ENCODE measurements at places on chromosomes 3 and 15.

GRCh38 chr3:178761024-178761423 lies 224.8 kb downstream of the KCNMB2 start:
- no peak for DNase-seq

DNA sequence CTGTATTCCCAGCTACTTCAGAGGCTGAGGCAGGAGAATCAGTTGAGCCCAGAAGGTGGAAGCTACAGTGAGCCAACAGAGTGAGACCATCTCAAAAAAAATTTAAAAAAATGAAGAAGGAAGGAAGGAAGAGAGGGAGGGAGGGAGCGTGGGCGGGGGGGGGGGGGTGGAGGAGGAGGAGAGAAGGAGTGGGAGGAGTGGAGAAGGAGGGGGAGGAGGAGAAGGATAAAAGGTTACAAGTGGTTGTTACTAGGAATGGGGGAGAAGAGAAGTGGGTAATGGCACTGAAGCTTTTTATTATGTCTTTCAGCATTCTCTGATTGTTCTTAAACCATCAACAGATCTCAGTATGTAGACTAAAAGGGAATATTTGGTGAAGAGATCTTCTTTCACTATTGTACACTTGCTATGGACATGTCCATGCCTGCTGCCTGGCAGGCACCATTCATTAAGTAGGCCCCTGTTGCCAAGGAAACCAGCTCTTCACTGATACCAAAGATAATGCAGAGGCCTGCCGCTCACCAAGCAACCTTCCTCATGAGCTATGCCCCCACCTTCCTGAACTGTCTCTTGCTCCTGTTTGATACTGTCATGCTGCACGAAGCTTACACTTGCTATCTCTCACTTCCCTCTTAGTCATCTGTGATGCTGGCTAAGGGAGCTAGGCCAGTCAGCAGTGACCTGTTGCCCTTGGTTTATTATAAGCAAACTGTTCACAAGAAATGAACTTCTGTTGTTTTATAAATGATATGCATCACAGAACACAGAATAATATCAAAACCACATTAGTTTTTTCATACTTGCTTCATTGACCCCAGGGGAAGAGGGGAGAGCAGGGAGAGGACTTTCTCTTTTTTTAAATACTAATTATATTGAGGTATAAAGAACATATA lies 23.1 kb downstream of the EPM2AIP1 start:
- DNase-seq, result no peak

DNA sequence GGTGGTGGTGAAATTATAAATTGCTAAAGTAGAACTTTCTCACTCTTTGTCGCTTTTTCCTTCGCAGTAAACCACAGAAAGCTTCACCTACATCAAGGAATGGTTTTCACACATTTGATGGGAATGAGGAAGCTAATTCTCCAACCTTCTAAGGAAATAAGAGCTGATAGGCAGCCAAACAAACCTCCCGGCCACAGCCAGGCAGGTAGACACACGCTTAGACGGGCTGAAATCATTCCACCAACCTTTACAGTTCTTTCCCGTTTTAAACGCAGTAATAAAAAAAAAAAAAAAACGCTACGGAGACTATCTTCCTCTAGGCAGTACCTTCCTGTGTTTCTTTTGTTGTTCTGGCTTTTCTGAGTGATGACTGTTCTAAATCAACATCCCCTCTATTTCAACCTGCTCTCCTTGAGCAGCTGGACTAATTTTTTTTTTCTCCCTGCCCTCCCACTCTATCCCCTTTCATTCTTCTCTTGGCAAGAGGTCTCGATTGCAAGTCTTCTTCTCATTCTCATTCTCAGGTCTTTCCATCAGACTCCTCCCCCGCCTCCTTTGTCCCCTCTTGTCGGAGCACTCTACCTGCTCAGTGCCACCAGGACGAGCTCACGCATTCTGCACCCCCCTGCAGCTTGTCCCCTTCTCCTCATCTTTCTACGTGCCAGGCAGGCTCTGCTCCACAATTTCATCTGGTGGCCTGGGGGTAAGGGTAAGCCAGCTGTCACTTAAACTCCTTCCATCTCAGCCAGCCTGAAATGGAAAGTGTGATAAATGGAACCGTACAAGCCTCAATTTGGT lies 391.1 kb upstream of the MDFIC2 start:
- DNase-seq, result no peak

DNA sequence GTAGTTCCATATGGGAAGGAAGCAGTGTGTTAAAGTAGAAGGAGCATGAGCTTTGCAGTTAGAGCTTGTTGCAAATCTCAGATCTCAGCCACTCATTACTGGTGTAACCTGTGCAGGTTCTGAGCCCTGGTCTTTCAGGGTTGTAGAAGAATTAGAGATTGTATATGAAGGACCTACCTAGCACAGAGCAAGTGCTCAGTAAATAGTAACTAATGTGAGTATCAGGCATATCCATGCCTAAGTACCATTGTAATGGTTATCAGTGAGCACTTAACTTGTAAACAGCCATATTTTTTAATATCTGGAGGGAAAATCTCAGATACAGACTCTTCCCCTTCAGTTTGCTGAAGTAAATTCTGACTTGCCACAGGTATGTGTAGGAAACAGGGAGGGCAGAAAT lies 59.3 kb downstream of the MAP6D1 start:
- no peak for DNase-seq

- no peak for DNase-seq
Observed at GRCh38 chr3:170555329-170555728, 30.5 kb downstream of the SLC7A14 start.

GRCh38 chr15:52162260-52162659 lies 28.9 kb downstream of the GNB5 start:
- DNase-seq, result no peak

DNA sequence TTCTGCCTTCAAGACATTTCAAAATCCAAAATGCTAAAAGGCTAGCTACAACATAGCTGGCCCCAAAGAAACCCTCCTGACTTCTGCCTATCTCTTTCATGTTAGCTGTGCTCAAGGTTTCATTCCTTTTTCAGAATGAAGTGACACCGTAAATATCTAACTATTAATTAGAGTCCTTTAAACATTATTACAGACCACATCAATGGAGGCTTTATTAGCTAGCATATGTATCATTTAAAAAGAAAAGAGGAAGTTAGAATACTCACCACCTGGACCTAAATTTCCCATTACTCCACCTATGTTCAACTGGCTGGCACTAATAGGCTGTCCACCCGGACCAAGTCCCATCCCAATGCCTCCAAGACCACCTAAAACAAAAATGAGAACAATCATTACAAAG lies 24.6 kb downstream of the MYEF2 start:
- no peak for DNase-seq

DNA sequence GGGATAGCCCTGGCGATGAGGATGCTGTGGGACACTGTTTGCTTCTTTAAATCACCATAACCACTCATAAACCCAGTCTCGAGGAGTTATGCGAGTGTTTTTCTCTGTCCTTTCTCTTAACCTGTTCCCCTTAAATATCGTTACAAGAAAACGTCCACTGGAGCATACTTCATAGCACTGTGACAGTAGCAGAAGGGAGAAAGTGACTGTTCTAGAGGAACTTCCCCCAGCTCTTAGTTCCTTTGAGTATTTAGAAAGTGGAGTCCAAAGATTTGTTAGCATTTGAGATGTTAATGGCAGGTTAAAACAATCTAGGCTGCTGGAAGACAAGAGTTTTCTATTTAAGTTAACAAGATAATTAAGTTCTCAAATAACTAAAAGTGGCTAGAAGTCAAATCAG lies 142.0 kb downstream of the GADL1 start:
- DNase-seq, result no peak
